Stimulated activated CD8-positive, alpha-beta memory T cell treated with anti-CD3 and anti-CD28 coated beads, Interleukin-7, amount 100 ng/mL, for 1 hour (primary cell): ENCODE measurements at places on chromosomes 5 and 9.

GRCh38 chr5:98735806-98736507, 37.5 kb upstream of the RGMB start:
- DNase-seq = no peak

GRCh38 chr9:87734106-87734505, 8.2 kb downstream of the CTSL start:
- no peak for DNase-seq

DNA sequence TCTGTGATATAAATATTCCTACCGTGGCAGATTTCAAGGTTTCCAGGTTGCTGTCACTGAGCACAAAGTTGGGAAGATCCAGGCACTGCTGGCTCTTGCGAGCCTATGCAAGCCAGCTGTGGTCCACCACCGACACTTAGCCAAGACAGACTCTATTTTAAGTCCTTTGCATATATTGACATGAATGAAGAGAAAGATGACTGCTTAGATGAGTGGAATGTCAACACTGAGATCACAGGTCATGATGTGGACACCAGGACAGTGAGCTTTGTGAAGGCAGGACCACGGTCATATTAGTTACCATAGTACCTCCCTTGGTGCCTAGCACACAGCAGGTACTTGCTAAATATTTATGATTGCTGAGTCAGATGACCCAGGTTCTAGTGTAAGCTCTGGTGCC, 217.0 kb downstream of the PAPPA start:
- DNase-seq = no peak

DNA sequence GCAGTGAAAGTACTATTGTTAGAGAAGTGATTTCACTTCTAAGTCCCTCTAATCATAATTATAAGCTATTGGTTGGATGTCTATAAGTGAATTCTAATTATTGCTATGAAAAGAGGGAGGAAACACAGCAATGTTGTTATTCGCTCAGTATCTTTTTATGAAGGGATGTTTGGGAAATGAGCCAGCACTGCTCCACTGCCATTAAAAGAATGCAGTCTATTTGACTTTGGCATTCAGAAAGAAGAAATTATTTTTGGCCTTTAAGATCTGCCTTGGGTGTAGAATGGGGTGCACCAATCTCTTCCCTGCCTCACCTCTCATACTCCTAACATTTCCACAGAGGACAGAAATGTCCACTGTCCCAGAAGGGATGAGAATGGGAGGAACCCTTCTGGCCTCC, 332.0 kb downstream of the SPATA31D1 start:
- no peak for DNase-seq

DNA sequence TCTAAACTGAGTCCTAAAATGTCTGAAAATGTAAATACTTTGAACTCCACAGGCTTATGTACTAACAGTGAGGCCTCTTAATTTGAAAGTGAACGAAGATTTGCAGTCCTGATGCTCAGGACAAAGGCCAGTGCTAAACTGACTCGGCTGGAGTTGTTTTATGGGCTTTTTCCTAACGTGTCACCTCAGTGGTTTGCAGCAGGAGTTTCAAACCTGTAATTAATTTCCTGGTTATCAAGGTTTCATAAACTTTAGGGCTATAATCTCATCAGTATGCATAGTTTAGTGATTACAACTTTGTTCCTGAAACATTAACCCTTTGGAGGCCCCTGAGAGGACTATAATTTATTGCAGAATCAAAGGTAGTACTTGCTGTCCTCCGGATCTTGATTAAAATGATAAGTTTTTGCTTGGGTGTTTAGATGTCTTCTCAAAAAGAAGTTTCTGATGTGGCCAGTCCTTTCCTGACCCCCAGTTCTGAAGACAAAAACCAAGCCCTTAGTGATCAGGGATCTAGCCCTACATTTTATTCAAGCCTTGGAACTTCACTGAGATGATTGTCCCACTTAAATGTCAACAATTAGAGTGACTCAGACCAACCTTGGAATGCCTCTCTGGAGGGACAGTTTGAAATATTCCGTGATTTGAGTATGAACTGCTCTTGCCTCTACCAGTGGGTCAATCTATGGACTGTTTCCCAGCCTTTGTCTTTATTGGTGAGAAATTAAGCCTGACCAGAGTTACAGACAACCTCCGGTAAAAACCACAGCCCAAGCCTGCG, 11.1 kb upstream of the S100Z start:
- no peak for DNase-seq

DNA sequence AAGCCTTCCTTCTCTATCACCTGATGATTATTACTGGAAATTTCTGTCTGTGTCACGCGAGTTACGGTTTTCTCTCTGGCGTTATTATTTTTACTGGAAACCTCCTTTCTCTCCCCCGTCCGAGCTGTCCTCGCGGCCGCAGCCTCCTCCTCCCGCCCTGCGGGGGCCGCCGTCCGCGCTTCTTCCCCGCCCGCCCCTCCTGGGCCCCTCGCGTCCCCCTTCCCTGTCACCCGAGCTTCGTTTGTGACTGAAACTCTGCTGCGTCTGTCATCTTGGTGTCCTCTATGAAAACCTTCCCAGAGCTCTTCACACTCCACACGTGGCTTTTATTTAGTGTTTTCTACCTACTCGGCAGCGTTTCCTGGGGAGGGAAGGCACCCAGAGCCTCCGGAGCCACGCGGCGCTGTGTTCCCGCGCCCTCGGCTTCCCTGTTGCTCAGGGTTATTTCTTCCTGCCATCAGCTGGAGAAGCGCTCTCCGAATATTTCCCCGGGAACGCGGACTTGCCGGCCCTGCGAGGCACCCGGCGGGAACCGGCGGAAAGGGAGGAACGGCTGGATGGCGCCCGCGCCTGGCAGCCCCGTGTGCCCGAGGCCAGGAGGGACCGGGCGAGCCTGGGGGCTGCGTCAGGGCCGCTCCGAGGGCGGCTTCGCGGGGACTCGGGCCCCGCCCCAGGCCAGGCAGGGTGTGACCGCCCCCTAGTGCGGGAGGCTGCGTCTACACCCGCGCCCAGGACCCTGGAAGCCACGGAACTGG, 33.9 kb downstream of the TRIP13 start:
- DNase-seq = no peak

DNA sequence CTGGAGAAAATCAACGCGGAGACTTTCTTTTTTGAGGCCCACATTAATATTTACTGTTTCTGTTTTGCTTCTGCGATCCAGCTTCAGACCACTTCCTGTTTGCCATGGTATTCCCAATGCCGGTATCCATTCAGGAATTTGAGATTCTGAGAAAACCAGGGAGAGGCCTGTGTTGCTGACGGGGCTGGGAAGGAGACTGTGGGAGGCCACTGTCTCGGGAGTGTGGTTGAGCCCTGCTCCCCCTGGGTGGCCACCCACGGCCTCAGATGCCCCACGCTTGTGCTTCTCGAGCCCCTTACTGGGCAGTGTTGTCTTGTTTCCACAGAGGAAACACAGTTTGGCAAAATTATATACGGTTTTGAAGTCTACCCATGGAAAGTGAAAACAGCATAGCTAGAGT, 403.6 kb upstream of the IRX2 start:
- no peak for DNase-seq

- DNase-seq = no peak
Measured at GRCh38 chr5:162391833-162392232, 324.3 kb downstream of the GABRG2 start.
